NCI-H2029 (cell line): ENCODE measurements at places on chromosomes 1 and 21.

DNA sequence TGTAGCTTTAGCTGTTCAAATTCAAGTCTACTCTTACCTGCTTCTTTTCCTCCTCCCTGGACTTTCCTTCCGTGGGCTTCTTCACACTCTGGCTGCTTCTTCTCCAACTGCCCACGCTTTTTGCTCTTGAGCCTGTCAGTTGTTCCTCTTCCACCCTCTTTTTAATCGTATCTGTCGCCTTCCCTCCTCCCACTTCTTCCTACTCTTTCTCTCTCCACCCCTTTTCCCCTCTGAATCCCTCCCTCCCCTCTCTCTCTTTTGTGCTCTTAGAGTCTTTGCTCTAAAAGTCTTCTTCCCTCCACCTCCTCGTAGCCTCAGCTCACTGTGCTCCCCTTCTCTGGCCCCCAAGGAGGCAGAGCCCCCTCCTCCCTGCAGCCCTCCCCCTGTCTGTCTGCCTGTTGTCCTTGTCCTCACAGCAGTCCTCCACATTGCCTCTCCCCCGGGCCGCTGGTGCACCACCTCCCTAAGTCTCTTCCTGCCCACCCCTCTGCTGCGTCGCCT is 12.9 kb upstream of the GJA5 start:
- no peak for DNase-seq

DNA sequence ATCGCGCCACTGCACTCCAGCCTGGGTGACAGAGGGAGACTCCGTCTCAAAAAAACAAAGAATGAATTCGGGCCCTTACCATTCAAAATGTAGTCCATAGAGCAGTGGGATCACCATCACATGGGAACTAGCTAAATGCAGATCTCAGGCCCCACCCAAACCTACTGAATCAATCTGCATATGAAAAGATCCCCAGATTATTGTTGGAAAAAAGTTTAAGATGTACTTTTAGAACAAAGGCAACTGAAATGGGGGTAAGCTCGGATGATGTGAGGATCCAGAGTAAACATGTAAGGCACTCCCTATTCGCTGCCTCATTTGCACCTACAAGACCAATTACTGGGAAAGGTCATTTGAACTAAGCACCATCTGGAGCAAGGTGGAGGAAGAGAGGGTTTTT is 803 bp upstream of the FLAD1 start:
- no peak for DNase-seq

DNA sequence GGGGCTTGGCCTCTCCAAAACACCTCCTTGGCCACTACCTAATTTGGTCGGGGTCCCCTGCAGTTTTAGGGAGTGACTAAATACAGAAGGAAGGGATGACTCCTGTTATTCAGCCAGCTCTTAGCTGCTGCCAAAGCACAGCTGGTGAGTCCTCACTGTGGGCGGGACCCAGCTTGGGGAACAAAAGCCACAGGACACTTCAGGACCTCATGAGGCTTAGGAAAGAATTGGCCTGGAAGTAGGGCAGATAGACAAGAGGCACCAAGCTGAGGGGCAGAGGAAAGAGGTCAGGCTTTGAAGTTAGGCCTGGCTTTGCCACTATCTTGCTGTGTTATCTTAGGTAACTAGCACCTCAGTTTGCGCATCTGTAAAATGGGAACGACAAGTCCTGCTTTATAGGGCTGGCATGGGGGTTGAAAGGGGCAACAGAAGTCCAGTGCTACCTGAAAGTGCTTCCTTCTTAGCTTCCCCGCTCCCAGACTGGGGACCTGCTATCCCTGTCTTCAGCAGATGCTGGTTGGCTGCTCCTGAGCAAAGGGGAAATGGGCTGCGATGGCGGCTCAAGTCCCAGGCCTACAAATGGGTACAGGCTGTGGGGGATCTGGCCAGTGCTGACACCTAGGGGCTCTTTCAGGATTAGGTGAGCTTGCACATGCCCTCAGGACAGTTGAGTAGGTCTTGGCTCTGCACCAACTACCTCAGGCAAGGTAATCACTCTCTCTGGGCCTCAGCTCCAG is 15.7 kb downstream of the IFI6 start:
- DNase-seq, result peak; percentile 53

- peak; percentile 85 for DNase-seq
Measured at GRCh38 chr1:58500043-58500442, 46.5 kb downstream of the OMA1 start.

GRCh38 chr21:32920474-32920873 is 105.3 kb upstream of the OLIG2 start:
- no peak for DNase-seq

DNA sequence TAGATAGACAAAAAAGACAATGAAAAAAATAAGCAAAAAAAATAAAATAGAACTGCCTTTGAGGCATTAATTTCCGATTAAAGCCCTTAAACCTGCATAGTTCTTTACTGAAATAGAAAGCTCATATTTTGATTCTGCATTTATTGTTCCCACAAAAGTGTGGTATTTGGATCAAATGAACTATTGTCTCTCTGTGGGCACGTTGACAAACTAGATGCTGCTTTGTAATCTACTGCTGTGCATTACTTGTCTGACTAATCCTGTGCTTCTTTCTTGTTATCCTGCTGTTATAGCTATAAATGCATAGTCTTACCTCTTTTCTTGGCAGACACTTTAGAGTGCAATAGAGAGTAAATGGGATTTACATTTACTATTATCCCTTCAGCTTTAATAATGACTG is 31.4 kb upstream of the SLC35D1 start:
- DNase-seq, result no peak

DNA sequence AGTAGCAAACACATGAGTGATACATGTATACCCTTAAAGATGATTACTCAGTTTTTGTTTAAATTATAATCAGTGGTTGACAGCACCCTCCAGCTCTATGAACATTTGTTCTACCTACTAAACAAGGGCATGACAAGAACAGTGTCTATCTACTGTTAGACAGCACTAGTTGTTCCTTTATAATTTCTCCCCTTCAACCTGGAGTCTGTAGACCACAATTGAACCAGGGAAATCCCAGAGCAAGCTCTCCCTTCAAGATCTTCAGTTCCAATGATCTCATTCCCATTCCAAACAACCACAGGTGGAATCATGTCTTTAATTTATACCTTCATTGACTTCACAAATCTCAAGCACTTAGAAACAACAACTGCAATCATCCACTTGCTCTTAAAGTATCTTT is 216.1 kb downstream of the HHIPL2 start:
- DNase-seq, result no peak

- no peak for DNase-seq
Measured at GRCh38 chr1:104921525-104921924, 1171.8 kb downstream of the AMY1C start.
